Stimulated activated naive CD8-positive, alpha-beta T cell treated with anti-CD3 and anti-CD28 coated beads, Interleukin-15, amount 100 ng/mL, for 72 hours (primary cell): ENCODE measurements at places on chromosomes 6 and 20.

- DNase-seq = no peak
These were observed 14.2 kb upstream of the ZNFX1 start for GRCh38 chr20:49292010-49292409.

DNA sequence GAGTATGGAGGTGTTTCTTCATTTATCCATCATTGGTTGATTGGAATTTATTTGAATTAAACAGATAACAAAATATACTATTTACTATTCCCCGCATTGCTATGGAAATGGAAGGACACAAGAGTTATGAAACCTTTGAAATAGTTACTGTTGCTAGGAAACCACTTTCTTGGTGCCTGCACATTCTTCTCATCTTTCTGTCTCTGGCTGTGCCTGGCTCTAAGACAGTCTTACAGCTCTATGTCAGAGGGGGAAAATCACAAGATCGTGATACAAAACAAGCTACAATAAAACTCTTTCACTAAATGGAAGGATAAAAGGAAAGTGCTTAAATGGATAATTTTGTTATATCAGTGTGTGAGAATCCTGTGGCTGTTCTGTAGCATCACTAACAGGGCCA, 453.0 kb downstream of the LMBRD1 start:
- DNase-seq = no peak

- no peak for DNase-seq
These were observed 65.0 kb upstream of the CD93 start for GRCh38 chr20:23151008-23151703.

GRCh38 chr6:33683051-33683571, 28.4 kb downstream of the UQCC2 start:
- DNase-seq = no peak

GRCh38 chr6:166774292-166774691, 147.2 kb upstream of the RPS6KA2 start:
- no peak for DNase-seq

DNA sequence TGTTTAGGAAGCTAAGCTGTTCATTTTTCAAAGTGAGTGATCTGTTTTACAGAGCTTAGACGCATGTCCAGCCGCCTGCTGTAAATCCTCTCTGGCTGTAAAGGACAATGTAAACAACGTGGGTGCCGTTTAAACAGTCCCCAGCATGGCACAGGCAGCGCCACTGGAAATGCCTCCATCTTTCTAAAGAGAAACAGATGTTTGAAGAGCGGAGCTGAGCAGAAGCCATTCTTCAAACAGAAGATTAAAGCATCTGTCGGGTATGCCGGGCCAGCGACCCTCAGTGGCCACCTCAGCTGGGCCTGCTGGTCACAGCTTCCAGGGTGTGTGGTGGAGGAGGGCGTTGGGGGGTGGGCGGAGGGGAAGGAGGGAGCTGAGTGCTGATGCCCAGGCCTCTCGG, 138.6 kb downstream of the ERMARD start:
- no peak for DNase-seq

GRCh38 chr6:123575188-123575587, 61.6 kb downstream of the TRDN start:
- no peak for DNase-seq

GRCh38 chr6:111918825-111919224, 45.6 kb upstream of the FYN start:
- no peak for DNase-seq

GRCh38 chr6:156686301-156686994, 90.7 kb upstream of the ARID1B start:
- DNase-seq = peak; percentile 34

GRCh38 chr6:35706468-35706867, 17.8 kb upstream of the FKBP5 start:
- no peak for DNase-seq

- DNase-seq = no peak
These were observed 51.9 kb downstream of the PYGB start for GRCh38 chr20:25299806-25300205.

DNA sequence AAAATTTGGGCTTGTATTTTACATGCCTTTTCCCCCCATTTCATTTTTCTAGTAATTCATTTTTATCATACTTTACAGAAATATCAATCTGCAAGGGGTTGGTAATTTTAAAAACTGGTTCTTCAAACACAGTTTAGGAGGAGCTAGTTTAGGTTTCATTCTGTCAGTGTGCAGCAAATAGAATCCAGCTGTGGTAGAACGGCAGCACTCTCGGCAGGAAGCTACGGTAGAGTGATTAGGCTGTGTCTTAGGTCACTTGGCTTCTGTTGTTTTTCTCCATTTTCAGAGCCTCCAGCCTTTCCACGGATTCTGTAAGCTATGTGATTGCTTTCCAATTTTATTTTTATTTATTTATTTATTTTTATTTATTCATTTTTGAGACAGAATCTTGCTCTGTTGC, 32.7 kb downstream of the TLDC2 start:
- no peak for DNase-seq

GRCh38 chr6:14524319-14524718, 406.7 kb downstream of the CD83 start:
- no peak for DNase-seq

GRCh38 chr6:106685833-106686232, 56.5 kb downstream of the QRSL1 start:
- no peak for DNase-seq

GRCh38 chr6:9168669-9169068, 733.3 kb upstream of the SLC35B3 start:
- no peak for DNase-seq

DNA sequence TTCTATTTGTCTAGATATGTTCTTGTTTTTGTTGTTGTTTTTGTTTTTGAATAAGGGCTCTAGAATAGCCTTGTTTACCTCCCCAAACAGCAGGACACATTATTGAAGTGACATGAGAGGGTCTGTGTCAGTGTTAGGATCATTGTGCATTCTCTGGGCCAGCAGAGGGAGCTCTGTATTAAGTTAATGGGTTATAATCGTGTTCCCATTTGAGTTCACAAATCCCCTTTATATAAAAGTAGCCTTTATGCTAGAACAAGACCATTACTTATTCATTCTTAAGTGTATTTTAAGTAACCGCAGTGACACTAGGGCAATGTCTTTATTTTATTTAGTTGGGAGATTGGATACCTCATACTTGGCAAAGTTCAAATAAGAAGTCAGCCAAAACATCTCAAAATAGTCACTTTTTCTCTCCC, 44.8 kb downstream of the STK4 start:
- peak; percentile 26 for DNase-seq

DNA sequence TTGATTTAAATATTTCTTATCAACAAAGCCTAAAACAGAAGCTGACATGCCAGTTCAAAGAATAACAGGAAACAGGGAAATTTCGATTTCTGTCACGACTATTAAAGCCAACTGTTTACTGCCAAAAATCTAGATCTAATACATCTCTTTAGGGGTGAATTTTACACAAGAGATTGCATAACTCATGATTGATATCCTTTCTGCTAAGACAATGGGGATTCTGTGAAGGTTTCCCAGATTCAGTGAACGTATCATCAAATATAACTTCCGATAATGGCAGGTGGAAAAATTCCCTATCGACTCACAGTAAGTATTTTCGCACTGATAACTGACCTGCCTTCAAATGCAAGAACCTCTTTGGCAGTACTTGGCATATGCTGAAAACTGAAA, 42.9 kb downstream of the NHSL1 start:
- DNase-seq = no peak

DNA sequence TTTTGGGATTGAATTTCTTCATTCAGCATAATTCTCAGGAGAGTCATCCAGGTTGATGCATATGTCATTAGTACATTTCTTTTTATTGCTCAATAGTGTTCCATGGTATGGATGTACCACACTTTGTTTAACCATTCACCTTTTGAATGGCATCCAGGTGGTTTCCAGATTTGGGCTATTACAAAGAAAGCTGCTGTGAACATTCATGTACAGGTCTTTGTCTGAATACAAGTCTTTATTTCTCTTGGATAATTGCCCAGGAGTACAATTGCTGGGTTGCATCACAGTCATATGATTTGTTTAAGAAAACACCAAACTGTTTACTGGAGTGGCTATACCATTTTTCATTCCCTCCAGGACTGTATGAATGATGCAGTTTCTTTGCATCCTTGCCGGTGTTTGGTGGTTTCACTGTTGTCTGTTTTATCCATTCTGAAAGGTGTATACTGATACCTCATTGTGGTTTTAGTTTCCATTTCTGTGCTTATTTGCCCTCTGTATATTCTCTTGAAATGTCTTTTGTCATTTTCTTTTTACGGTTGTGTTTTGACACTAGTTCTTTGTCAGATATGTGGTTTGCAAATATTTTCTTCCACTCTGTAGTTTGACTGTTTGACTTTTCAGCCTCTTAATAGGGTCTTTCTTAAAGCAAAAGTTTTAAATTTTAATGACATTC, 8.8 kb downstream of the CDKAL1 start:
- peak; percentile 57 for DNase-seq

- no peak for DNase-seq
These were observed 264.4 kb downstream of the ESR1 start for GRCh38 chr6:152071843-152072242.

DNA sequence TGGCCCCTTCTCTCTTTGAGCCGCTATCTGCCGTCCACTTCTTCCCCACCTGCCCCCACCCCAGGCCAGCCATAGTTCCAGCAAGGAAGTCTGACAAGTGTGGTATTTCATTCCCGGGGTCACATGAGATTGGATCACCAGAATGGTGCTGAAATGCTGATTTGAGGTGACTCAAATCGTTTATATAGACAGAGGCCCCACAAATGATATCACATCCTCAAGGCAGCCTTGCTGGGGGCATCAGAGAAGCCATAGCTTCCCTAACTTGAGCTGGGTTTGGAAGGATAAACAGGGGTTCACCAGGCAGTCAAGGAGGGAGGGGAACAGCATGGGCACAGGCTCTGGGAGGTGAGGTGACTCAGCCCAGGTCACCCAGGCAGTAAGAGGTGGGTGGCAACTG, 9.9 kb downstream of the SDCBP2 start:
- no peak for DNase-seq

- no peak for DNase-seq
These were observed 390.5 kb downstream of the QKI start for GRCh38 chr6:163804991-163805390.

- DNase-seq = no peak
These were observed 75.7 kb downstream of the SYNDIG1 start for GRCh38 chr20:24545168-24545567.

GRCh38 chr20:52888096-52888495, 84.1 kb upstream of the TSHZ2 start:
- no peak for DNase-seq

DNA sequence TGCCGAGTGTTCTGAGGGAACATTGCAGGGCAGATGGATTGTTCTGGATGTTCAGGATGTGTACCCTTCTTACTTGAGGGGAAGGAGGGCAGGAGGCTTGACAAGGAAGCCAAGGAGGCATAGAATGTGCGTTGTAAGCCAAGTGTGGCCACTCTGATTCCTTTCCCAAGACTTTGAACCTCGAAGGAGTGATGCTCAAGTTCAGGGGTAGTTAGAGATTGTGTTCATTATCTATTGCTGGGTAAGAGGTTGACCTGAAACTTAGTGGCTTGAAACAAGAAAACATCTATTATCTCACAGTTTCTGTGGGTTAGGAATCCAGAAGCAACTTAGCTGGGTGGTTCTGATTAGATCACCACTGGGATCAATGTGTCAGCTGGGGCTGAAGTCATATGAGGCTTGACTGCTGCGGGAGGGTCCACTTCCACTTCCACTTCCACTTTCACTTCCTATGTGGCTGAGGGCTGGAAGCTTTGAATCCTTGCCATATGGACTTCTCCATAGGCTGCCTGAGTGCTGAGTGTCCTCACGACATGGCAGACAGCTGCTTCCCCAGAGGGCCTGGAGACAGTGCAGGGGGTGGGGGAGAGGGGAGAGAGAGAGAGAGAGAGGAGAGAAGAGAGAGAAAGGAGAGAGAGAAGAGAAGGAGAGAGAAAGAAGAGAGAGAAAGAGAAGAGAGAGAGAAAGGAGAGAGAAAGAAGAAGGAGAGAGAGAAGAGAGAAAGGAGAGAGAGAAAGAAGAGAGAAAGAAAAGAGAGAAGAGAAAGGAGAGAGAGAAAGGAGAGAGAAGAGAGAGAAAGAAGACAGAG, 6.9 kb upstream of the CD40 start:
- DNase-seq = peak; percentile 48

GRCh38 chr6:111586554-111586953, 19.1 kb downstream of the TRAF3IP2 start:
- DNase-seq = no peak

GRCh38 chr6:110529355-110529754, 52.9 kb upstream of the SLC22A16 start:
- no peak for DNase-seq

GRCh38 chr6:70884074-70884983, 72.5 kb downstream of the B3GAT2 start:
- DNase-seq = peak; percentile 53

- peak; percentile 40 for DNase-seq
These were observed 18.7 kb downstream of the DIDO1 start for GRCh38 chr20:62907384-62908317.

DNA sequence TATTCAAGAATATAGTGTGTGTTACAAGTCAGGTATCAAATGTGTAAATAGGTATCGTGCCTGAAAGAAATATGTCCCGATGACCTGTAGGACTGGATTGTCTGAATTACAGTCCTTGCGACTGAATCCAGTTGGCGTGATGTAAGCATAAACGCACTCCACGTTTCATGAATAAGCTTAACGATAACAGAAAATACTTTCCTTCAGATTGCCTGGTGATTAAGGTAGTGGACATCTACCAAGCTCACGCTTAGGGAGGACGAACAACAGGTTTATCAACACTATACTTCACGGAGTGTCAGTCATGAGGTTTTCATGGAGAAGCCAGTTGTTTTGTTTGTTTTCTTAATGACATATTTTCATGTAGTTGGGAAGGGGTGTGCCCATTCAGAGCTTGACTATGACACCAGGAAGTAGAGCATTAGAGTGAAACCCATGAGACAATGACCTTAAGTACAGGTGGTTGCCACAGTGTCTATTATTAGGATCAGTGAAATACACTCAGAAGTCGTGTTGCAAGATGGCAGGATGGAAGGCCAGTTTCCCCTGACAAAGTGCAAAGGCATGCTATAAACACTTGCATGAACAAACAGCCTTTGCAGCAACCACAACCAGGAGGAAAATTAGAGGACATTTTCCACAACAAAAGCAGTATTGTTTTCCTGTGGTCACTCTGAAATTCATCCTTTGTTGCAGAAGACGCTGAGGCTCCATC, 305.8 kb upstream of the PRDM1 start:
- DNase-seq = no peak

DNA sequence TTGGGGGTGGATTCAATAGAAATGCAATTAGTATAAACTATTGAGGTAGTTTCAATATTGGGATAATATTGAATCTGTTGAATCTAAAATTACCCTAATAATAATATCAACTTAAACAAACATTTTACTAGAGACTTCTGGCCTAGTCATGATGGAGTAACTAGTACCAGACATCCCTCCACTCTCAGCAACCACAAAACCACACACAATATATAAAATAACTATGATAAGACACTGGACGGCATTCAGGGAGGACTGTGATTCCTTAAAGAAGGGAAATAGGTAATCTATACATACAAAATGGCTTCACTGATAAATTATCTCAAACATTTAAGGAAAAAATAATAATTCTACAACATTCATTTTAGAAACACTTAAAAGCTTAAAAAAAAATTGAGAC, 38.9 kb upstream of the TMEM14A start:
- no peak for DNase-seq
